ENCODE measurements at places on chromosomes 6 and 20.

DNA sequence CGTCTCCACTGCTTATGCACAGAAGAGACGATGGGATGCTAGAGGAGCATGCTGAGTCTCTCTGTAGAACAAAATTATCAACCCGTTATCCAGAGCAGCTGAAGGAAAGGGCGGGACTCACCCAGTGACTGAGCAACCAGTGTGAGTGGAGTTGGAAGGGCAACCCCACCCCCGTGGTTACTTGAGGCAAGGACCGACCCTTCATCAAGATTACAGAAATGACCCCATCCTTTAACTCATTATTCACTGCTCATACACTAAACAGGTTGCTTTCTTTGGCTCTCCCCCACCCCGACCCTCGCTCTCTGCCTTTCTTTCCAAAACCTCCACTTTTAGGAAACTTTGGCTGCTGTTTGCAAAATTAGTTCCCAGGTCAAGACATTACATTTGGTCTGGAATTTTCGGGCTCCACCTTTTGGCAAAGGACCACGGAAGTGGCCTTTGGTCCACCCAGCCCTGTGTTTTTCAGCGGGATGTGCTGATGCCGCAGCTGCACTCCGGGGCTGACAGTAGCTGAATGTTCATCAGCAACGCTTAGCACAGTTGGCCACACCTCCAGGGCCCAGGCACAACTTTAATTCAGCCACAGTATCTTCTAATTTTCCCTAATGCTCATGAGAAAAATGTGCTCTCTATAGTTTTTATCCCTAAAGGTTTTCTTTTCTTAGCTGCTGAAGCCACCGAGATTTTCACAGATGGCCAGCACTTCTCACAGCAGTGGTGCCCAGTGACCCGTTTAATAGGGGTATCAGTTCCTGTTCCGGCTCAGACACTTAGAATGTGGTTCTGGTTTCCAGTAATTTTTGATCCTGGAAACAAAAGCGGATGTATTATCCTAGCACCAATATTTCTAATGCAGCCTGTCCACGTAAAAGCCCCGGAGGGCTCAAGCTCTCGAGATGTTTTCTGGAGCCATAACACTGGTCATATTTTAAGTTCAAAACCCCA lies 103.6 kb upstream of the NXT1 start:
- DNase-seq, result peak; percentile 50

DNA sequence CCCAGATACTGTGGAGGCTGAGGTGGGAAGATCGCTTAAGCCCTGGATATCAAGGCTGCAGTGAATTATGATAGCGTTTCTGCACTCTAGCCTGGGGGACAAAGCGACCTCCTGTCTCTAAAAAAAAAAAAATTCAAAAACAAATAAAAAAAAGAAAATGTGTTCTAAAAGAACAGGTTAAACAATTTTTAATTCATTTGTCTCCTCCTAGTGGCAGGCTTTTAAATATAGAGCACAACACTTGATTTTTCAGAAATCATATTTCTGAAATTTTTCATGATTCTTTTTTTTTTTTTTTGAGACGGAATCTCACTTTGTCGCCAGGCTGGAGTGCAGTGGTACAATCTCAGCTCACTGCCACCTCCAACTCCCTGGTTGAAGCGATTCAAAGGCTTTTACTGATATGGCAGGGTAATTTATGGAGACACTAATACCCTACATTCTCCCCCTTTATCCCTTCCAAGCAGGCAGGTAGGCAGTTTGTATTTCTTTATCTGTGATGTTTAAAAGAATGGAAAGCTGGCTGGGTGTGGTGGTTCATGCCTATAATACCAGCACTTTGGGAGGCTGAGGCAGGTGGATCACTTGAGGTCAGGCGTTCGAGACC lies 8.7 kb upstream of the GTF3C6 start:
- DNase-seq, result peak; percentile 69

GRCh38 chr6:129659590-129660345 lies 50.2 kb downstream of the ARHGAP18 start:
- DNase-seq, result peak; percentile 84

GRCh38 chr6:39250507-39250906 lies 21.2 kb upstream of the KCNK5 start:
- DNase-seq, result no peak

DNA sequence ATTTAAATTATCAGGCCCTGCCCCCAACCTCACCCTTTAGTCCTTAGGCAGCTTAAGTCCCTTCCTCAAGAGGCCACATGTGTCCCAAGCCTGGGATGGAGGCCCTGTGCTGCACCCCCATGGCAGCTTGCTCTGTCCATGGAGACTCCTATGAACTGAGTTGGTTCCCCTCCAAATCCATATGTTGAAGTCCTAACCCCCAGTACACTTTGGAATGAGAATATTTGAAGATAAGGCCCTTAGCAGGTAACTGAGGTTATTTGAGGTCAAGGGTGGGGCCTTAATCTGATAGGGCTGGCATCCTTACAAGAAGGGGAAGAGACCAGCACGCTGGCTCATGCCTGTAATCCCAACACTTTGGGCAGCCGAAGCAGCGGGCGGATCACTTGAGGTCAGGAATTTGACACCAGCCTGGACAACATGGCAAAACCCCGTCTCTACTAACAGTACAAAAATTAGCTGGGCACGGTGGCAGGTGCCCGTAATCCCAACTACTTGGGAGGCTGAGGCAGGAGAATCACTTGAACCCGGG lies 6.7 kb upstream of the BEND3 start:
- no peak for DNase-seq

DNA sequence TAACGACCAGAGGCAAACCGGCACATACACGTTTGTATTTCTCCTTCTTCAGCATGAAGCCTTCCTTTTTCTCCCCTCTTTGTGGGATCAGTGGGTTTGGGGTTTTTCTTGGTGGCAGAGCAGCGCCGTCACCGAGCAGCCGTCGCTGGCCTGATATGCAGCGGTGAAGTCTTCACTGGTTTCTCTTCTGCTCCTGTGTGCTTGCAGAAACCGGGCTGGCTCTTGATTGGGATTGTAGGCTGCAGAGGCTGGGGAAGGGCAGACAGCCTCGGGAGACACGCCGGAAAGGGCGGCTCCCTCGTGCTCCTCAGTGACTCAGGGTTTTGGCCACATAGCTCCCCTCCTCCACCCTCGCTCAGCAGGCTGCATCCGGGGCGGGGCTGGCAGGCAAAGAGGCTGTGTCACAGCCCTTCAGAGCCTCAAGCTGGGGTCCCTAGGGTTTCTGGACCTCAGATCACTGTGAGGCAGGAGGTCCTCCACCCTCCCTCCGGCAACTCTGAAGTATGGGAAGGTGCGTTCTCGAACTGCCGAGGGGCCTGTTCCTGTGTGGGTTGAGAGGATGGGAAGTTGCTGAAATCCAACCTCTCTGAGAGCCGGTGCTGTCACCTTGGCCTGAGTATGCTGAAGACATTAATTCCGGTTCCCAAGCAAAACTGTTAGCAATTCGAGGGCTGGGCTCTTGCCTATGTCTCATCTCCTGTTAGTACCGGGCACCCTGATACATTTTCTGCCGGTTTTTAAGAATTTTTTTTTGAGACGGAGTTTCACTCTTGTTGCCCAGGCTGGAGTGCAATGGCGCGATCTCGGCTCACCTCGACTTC lies 24.2 kb downstream of the NQO2 start:
- DNase-seq, result peak; percentile 89
